ENCODE measurements at places on chromosomes 12 and 14.

GRCh38 chr12:65192963-65193516 is 23.7 kb downstream of the LEMD3 start:
- no peak for DNase-seq

DNA sequence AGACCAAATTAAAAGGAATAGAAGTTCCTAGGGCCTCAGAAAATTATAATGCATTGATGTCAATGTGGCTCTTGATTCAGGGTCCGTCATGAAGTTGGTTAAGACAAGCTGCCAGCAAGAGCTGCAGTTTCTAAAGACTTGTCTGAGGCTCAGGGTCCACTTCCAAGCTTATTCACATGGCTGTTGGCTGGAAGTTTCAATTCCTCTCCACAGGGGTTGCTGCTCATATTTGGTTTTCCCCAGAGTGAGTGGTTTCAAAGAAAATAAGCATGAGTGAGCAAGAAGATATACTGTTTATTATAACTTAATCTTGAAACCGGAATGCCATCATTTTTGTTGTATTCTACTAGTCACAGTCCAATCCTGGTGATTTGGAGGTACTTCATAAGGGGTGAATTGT is 1247.4 kb downstream of the LRFN5 start:
- DNase-seq = no peak

DNA sequence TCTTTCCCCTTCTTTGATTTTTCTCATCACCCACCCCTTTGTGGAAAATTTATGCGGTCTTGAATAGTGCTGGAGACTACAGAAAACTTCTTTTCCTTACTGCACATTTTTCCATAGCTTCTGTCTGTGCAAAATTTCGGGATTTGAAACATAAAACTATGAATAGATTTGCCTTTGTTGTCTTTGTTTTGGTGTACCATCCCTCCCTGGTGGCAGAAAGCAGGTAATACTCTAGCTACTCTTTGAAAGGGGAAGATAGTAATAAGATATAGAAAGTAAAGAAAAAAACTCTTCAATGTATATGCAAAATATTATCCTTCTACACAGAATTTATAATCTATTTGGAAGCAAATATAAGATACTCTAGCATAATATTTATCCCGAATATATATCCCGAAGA is 79.1 kb upstream of the LMO3 start:
- no peak for DNase-seq

DNA sequence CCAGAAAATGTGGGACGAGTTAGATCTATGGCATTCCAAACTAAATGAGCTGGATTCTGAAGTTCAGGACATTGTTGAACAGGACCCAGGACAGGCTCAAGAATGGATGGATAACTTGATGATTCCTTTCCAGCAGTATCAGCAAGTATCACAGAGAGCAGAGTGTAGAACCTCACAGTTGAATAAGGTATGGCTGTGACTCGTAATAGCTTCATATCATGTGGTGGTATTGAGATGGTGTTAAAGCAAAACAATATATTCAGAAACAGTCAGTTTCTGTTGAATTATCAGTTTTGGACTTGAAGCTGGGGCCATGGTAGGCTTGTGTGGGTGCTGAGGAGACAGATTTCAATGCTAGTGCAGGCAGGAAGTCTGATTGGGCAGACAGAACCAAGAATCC is 213.7 kb downstream of the ESR2 start:
- no peak for DNase-seq

- DNase-seq = no peak
Observed at GRCh38 chr14:100328495-100329163, 5.5 kb downstream of the SLC25A47 start.

GRCh38 chr12:34121360-34121759 is 99.1 kb downstream of the ALG10 start:
- no peak for DNase-seq

DNA sequence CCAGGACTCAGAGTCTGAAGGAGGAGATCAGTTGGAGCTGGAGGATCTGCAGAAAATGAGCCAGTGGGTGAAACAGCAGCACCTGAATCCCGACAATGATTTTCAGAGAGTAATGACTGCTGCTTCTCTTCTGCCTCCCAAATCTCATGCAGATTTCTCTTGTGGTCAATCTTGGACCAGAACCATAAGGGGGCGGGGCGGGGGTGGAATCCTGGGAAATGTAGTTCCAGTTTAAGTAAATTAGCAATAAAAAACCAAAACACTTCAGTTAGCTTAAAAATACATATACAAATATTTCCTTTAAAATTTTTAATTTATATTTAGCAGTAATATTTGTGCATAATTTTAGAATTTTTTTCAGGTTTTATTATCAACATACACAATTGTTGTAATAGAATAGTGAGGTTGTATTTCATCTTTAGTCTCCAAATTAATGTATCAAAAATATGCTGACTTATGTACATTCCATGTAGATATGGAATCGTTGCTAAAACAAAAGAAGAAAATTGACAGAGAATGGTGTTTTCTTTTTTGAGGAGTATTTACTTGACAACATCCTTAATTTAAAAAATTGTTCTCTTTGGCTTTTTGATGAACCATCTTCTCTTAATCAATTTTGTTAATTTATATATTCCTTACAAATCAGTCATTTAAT is 223.5 kb upstream of the SYT10 start:
- DNase-seq = no peak

- no peak for DNase-seq
Observed at GRCh38 chr12:89950421-89950820, 241.8 kb upstream of the ATP2B1 start.

GRCh38 chr12:51895378-51896135 is 7.7 kb downstream of the ANKRD33 start:
- DNase-seq = no peak

DNA sequence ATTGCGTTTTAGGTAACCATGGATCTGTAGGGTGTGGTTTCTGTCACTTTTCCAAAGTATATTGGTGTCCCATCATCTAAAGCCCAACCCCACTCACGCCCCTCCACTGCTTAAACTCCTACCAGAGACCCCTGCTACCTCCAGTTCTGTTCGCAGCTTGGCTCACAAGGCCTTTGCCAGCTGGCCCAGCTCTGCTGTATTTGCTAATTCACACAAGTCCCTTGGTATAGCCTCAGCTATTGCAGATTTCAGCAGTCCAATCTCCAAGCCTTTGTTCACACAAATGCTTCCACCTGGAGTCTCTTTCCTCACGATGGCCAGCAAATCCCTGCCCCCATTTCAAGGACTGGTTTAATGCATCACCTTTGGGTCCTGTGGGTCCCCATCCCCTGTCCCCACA is 24.2 kb downstream of the ISCA2 start:
- DNase-seq = no peak

DNA sequence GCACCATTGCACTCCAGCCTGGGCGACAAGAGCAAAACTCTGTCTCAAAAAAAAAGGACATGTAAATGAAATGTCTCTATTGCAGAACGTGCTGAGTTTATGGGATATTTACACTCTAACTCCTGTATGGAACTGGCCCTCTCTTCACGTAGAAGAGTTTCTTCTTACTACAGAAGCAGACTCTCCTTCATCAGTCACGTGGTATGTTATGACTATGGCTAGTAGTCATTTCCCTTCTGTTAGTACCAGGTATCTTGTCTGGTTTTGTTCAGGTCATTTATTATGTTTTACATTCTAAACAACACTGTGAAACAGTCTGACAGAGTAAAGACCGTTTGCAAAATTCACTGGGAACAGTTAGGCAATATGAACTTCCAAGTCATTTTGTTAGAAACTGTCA is 20.3 kb downstream of the KNTC1 start:
- no peak for DNase-seq

GRCh38 chr12:80941916-80942315 is 4.2 kb upstream of the LIN7A start:
- no peak for DNase-seq

- no peak for DNase-seq
Observed at GRCh38 chr12:11748903-11749302, 99.4 kb downstream of the ETV6 start.

DNA sequence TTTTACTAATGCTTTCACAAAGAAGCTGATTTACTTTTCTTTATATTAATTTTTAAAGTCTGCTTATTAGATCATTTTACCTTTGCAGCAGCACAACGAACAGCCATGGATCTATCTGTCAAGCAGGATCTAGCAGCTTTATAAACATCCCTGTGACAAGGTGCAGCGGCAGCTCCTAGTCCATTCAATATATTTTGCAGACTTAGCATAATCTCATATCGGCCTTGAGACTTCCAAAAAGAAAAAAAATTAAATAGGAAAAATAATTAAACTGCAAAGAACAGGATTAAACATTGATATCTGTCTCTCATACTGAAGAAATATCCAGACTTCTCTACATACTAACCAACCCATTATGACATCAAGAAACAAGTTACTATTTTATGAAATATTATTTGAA is 25.2 kb downstream of the HEATR5A start:
- DNase-seq = no peak

DNA sequence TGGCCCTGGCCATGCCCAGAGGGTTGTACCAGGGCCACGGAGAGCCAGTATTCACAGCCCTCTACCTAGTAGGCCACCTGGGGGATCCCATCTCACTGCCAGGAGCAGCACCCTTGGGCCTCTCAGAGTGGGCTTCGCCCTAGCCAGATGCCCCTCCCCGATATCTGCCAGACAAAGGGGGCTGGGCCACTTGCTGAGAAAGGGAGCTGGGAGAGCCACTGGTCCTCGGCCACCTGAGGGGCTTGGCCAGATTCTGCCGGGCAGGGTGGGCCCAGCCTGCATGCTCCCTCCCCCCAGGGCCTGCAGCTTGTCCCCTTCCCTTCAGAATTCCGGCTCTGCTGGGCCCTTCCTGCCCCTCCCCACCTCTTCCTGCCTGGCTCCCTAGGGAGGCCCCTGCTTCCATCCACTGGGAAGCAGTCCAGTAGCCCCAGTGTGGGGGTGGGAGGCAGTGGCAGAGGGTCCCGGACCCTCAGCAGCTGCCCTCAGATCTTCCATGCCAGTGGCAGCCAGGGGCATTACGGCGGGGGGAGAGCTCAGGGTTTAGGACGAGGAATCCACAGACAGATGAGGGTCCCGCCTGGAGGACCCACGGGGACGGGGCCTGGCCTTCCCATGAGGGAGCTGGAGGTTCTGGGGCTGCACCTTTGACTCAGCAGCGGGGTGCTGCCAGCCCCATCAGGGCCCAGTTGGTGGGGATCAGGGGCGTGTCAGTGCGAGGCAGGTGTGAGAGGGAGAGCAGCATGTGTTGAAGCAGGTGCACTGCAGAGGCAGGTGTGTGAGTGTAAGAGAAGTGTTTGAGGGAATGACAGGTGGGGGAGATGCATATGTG is 2.4 kb downstream of the CRIP2 start:
- no peak for DNase-seq

- no peak for DNase-seq
Observed at GRCh38 chr12:49503674-49504180, 35.1 kb upstream of the KCNH3 start.

- peak; percentile 52 for DNase-seq
Observed at GRCh38 chr12:104608998-104609397, 152.2 kb downstream of the CHST11 start.

DNA sequence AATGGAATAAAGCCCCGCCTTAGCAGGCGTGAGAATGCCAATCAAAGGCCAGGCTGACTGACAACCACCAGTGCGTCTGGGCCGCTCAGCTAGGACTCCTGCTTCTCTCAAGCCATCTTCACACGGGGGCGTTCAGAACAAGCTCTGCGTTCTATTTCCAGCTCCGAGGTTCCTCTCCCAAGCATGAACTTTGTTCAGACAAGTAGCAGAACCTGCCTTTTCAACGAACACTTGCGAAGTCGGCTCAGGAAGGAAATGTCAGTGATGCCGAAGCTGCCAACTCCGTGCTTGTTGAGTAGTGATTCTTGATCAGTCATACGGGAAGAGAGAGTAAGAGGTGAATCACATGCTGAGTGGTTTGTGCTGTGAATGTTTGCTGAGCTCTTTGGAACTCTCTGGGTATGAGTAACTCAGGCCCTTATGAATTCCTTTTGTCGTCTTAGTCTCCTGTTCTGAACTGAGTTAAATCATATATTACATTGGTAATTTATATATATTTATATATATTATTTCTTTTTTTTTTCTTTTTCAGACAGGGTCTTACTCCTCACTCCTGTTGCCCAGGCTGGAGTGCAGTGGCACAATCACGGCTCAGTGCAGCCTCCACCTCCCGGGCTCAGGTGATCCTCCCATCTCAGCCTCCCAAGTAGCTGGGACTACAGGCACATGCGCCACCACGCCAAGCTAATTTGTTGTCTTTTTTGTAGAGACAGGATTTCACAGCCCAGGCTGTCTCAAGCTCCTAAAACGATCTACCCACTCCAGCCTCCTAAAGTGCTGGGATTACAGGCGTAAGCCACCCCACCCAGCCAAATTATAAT is 29.4 kb upstream of the BCL7A start:
- DNase-seq = no peak

DNA sequence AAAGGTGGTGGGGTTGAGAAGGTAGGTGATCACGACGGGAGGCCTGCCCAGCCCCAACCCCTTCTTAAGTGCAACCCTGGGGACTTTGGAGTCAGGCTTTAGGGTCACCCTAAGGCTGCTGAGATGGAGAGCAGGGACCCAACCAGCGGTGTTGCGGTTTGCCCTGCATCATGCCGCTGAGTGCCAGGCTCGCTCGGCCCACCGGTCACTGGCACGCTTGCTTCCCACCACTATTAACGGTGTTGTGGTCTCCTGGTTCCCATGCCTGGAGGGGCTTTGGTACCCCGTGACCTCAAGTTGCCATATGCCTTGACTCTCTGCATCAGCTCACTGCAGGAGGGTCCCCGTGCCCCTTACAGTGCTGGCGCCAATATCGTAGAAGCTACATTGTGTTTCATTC is 18.4 kb upstream of the MEG3 start:
- no peak for DNase-seq

GRCh38 chr14:23861666-23862065 is 91.9 kb upstream of the DHRS4 start:
- DNase-seq = no peak

DNA sequence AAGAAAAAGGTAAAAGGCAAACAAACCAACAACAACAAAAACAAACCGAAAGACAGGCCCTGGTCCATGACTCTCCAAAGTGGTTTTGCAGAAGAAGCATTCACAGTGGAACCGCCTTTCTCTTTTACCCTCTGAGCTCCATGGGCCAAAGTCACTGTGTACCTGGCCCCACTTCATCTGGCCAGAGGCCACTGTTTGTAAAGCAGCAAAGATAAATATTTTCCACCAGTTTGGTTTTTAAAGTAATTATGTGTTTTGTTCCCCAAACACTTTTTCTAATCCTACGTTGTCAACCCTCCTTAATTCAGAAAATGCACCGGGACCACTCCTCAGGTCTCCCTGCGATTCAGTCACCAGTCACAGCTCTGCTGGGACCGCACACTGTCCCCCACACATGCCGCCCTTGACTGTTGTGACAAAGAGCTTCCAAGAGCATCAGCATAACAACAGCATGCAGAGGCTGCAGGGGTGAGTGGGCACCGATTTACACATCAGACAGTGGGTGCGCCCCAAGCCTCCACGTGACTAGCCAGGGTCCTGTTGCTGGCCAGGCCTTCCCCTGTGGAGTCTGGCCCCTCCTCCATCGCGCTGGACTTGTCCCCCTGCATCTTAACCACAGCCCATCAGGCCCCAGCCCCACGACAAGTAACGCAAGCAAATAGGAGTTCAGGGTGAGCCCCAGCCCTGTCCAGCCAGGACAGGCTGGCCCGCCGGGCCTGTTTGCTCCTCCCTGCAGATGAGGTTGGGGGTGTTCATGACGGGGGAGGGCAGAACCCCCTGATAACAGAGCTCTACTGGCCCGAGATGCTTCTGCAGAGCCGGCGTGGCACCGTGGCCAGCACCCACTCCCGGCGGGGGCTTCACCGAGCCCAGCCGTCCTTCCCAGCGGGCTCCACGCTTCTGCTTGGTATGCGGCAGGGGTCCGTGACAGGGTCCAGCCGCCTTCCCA is 65.2 kb upstream of the DIO3 start:
- DNase-seq = no peak

Data from NCI-H1436 treated with DMSO at 0.1 percent for 48 hours (cell line).